Activated naive CD8-positive, alpha-beta T cell treated with anti-CD3 and anti-CD28 coated beads, Interleukin-2, amount 10 ng/mL, durations not matched to agents 7 days and 5 days (primary cell): ENCODE measurements at places on chromosomes 11 and 22. TPM values are rescaled to one million over a fixed set of nuclear protein-coding genes. Genes with fewer than 3 reads are reported as not detected.

Gene OR8A1
- not detected for total RNA-seq

Gene MRPL48
- total RNA-seq = 32.8 TPM

Gene FZD4
- 0.11 TPM for total RNA-seq

Gene ROM1
- total RNA-seq = 1.4 TPM

Gene RAB38
- total RNA-seq = 1.4 TPM

Gene ENTHD1
- 0.11 TPM for total RNA-seq

GRCh38 chr22:24190159-24190540 is 8.9 kb downstream of the SUSD2 start:
- DNase-seq = no peak

- DNase-seq = no peak
These were observed 1134.8 kb downstream of the BRD1 start for GRCh38 chr22:48692734-48693376.

GRCh38 chr11:83115551-83115950 is 41.4 kb upstream of the PCF11 start:
- no peak for DNase-seq

GRCh38 chr22:23553924-23554870 is 25.9 kb downstream of the IGLL1 start:
- no peak for DNase-seq

GRCh38 chr22:34395370-34395769 is 475.1 kb upstream of the LARGE1 start:
- no peak for DNase-seq

DNA sequence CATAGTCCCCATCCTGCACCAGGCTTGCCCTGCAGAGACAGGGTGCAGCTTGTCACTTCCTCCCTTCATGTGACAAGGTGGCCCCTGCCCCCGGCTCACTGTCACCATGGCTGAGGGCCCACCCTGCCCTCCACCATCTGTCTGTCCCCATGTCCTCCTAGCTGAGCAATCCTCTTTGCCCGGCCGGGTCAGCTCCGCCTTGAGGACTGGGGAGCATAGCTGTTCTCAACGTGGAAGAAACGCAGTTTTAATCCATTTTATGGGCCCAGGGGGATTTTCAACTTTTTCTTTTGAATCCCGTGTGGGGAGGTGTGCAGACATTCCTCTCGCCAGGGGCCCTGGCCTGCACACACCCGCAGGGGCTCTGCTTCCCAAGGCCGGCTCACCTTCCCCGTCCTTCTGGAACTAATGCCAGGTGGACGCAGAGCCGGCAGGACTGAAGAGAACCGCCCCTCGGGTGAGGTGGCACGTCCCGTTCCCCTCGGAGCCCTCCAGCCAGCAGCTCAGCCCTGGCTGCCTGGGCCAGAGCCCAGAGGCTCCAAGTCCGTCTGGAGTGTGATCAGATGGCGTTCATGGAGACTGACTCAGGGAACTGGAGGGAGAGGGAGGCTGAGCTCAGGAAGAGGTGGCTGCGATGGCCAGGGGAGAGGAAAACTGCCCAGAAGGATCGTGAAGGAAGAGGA is 1108.7 kb downstream of the BRD1 start:
- no peak for DNase-seq

DNA sequence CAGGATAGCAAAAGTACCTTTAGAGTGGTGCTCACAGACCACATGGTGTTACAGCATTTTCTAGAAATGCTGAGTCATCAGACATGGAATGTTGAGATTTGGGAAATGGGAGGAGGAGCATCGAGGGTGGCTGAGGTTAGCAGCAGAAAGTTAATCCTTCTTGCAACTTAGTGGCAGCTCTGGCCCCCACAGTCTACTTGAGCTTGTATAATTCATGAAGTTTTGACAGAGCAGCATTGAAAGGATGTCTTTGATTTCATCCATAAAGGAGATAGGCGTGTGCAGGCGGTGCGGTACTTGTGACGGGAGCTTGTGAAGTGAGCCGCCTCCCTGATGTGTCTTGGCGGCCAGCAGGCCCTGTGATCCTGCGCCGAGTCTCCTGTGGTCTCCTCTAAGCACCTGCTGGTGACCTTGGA is 330.5 kb downstream of the TBC1D22A start:
- DNase-seq = no peak

DNA sequence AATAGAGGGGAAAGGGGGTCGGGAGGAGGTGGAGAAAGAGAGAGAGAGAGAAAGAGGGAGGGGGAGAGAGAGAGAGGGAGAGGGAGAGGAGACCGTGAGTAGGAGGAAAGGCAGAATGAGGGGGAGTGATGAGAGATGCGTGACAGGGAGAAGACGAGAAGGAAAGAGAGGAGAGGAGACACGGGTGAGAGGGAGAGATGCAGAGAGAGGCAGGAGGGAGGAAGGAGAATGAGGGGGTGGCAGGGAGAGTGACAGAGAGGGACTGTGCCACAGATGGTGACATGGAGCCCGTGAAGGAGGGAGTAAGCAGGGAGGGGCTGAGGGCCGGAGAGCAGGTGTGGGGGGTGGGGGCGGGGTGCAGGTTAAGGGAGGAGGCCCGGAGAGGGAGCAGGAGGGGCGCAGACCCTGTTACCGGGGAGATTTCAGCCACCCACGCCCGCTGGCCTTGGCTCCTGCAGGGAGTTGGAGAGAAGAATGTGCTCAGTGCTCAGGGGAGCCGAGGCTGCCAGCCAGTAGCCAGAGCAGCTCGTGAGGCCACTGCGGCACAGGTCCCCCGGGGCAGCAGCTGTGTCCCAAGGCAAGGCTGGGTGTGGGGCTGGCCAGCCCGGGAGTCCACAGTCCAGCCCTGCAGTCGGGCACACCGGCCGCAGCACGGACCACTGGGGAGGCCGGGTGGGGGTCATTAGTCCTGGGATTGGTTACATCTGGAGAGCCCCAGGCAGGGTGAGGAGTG is at the start of gene SSTR3:
TSS of gene SSTR3 (minus strand) at position 304 of the 733 bp plus-strand sequence. CDS start 4,674 bp downstream, outside the sequence.
- peak; percentile 22 for DNase-seq

DNA sequence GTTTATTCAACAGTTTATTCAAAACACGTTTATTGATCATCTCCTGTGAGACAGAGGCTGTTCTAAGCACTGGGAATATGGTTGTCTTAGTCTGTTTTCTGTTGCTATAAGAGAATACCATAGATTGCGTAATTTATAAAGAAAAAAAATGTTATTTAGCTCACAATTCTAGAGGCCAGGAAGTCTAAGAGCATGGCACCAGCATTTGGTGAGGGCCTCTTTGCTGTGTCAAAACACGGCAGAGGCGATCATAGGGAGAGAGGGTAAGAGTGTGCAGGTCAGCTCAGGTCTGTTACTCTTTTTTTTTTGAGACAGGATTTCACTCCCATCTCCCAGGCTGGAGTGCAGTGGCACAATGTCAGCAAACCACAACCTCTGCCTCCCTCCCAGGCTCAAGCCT is 5.2 kb upstream of the IL17RA start:
- DNase-seq = no peak

DNA sequence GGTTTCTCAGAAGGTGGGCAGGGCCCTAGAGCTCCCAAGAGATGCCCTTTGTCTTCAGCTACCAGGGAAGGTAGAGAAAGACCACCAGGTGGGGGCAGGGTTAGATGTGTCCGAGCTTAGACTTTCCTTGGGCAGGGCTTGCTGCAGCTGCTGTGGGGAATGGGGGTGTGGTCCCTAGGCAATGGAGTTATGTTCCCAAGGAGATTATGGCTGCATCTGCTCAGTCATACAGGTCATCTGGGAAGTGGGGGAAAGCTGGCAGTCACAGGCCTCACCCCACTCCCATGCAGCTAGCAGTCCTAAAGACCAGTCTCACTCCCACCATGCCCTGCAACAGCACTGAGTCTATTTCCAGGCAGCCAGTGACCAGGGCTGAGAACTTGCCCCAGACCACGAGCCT is 29.5 kb downstream of the MMP27 start:
- no peak for DNase-seq

DNA sequence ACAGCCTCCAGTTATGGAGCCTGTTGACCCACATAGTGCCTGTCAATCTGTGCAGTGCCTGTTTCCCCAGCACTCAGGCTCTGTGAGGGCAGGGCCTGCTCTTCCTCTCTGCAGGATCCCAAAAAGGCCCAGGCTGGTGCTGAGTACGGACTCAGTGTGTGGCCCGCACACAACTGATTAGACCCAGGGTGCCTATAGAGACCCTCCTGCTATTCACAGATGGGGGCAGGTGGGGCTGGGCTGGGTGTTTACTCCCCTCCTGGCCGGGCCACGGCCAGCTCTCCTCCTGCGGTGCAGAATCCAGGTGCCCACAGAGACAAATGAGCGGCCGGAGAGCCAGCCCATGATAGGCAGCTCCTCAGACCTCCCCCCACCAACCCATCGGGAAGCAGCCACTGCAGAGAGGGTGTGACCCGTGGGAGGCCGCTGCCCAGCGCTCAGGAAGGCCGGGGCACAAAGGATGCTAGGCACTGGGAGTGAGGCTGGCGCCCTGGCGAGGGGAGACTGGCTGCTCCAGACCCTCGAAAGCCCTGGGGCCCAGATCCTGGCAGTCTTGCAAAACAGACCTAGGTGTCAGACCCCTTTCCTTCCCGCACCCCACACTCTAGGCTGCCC is 239.0 kb downstream of the CTTN start:
- DNase-seq = no peak

- no peak for DNase-seq
These were observed 2.6 kb upstream of the UCP3 start for GRCh38 chr11:74011360-74012073.

DNA sequence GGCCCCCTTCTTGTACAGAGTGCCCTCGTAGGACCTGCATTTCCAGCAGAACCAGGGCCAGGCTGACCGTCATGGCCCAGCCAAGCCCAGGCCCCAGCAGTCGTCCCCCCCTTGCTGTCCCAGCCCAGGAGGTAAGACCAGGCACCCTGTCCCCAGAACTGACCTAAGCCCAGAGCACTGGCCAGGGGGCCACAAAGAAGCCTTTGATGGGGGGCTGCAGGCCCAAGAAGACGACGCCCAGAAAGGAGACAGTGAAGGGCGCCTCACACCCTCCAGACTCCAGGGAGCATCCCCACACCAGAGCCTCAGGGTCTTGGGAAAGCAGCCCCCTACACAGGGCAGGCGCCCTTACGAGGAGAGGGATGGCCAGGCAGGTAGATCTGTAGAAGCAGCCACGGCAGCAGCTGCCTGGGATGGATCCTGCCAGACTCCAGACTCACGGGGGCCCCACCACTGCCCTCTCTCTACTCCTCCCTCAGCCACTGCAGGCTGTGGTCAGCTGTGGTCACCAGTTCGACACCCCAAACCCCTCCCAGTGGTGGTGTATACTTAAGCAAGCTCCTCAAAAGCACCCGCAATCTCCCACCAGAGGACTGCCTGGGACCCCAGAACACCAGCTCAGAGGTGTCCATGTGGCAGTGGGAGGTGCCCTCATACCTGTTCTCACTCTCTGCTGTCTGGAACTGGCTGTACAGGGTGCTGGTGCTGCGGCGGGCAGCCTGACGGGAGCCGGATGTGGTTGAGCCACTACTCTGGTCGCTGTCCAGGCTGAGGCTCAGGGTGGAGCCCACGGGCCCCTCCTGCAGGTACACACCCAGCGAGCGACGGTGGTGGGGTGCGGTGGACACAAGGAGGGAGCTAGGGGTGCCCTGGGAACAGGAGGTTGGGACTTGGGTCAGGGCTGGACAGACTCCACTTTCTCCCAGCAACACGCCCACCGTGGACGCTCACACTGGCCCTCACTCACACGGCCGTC is 27.0 kb downstream of the SBF1 start:
- DNase-seq = no peak

- DNase-seq = no peak
These were observed 9.3 kb upstream of the FXYD6 start for GRCh38 chr11:117885777-117886176.

DNA sequence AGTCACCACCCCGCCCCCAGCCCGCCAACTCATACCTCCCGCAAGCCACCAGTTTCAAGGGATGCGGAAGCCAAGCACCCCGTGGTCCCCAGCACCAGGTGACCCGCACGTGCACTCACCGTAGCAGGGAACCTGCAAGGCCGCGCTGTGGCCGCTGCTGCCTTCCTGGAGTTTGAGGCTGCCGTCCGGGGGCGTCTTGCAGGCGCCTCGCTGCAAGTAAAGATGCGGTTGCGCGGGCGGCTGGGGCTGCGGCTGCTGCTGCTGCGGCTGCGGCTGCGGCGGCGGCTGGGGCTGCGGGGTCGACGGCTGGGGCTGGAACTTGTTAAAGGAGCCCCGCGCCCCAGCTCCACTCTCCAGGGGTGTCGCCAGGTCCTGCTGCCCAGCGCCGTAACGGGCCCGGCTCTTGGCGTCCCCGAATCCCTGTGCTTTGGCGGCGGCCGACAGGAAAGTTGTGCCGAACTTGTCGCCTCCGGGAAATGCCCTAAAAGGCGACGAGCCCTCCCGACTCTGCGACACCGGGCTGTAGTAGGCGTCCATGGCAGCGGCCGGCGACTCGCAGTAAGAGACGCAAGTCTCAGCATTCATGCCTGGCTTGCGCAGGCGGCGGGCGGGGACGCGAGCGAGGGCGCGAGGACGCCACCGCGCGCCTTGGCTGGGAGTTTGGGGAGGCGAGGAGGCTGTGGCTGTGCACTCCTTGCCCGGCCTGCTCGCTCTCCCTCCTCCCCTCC is at the start of gene ALX4:
TSS of gene ALX4 (minus strand) at position 662 of the 728 bp plus-strand sequence. CDS start at position 585, 77 bp downstream.
- DNase-seq = peak; percentile 55

DNA sequence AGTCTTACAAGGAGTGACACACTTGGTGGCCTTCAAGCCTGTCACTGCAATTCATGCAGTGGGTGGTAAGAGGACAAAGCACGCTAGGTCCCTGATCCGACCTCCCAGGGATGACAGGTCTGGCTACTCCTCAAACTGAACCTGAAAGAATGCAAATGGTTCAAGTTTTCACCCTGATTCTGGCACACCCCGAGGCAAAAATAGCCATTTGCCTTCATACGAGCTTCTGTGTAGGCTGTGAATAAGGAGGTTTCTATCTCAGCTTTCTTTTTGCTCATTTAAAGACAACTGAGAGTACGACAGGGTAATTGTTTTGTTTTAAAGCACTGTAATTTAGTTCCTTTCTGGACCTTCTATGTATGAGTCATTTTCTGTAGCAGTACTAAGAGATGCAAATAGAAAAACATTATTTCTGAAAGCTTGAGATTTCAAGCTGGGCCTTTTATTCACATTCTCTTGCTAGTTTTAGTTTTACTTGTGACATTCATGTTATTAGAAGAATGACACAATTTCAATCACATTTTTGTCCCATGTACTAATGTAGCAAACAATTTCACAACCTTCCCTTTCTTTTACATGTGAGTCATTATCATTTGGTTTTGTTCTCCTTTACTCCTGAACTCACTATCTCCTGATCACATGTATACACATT is 56.6 kb upstream of the FDX1 start:
- DNase-seq = no peak
